Activated CD4-positive, alpha-beta memory T cell treated with anti-CD3 and anti-CD28 coated beads, Interleukin-2, amount 10 ng/mL, durations not matched to agents 7 days and 5 days (primary cell): ENCODE measurements at places on chromosomes 2 and 18.

DNA sequence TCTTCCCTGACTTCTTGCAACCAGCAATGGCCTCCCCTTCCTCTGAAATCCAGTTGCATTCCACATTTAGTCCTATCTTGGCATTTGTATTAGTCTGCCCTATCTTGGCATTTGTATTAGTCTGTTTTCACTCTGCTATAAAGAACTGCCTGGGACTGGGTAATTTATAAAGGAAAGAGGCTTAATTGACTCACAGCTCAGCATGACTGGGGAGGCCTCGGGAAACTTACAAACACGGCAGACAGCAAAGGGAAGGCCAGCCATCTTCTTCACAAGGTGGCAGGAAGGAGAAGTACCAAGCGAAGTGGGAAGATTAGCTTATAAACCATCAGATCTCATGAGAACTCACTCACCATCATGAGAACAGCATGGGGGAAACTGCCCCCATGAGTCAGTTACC is 234.5 kb upstream of the COPS8 start:
- H3K4me1 ChIP-seq = no peaks in the 10 kb centered on the region
- no peak overlapping the region for H3K4me3 ChIP-seq
- H3K27me3 ChIP-seq = no peaks in the 10 kb centered on the region
- DNase-seq = no peak
- H3K36me3 ChIP-seq = no peaks in the 10 kb centered on the region

GRCh38 chr2:215466097-215466909 is 30.4 kb upstream of the FN1 start:
- H3K4me1 ChIP-seq = no peaks in the 10 kb centered on the region
- H3K4me3 ChIP-seq = no peak overlapping the region
- no peak for DNase-seq
- peaks cover 5% of the 10 kb centered on the region for H3K27me3 ChIP-seq

- no peaks in the 10 kb centered on the region for H3K4me1 ChIP-seq
- no peaks in the 10 kb centered on the region for H3K36me3 ChIP-seq
- DNase-seq = no peak
- H3K27me3 ChIP-seq = peaks cover 2% of the 10 kb centered on the region
Measured at GRCh38 chr18:446941-447560, 53.5 kb downstream of the COLEC12 start.

GRCh38 chr18:75024871-75025270 is 184.1 kb downstream of the PTGR3 start:
- no peak for DNase-seq
- no peaks in the 10 kb centered on the region for H3K27me3 ChIP-seq
- no peak overlapping the region for H3K27ac ChIP-seq
- no peak overlapping the region for H3K4me3 ChIP-seq

DNA sequence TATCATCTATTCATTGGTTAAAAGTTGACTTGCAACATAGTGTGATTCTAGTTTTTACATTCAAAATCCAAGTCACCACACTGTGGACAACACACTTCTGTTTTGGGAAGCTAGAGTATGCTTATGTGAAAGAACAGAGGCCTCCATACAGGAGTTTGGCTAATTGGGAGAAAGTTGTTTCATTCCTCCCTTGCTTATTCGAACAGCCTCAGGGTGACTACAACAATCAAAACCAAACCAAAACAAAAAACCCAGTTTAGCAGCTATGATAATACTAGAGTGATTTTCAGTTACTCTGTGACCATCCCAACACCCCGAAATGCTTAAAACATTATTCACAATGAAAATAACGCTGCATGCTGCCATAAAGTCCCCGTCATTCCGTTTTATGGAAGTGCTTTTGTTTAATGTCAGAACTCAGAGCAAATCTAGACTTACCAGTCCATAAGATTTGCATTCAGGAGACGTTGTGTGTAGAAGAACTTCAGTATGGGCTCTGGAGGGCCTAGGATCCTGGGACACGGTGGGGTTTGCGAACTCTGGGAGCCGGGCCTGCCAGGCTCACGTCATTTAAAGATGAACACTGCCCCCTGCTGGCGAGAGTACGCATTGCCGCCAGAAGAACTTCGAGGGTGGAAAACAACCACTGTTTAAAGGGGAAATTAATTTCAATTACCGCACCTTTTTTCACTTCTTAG is 111.4 kb downstream of the FTCDNL1 start:
- H3K27me3 ChIP-seq = peaks cover 31% of the 10 kb centered on the region
- no peak overlapping the region for H3K27ac ChIP-seq
- H3K4me3 ChIP-seq = no peak overlapping the region
- no peaks in the 10 kb centered on the region for H3K36me3 ChIP-seq
- DNase-seq = peak; percentile 61

DNA sequence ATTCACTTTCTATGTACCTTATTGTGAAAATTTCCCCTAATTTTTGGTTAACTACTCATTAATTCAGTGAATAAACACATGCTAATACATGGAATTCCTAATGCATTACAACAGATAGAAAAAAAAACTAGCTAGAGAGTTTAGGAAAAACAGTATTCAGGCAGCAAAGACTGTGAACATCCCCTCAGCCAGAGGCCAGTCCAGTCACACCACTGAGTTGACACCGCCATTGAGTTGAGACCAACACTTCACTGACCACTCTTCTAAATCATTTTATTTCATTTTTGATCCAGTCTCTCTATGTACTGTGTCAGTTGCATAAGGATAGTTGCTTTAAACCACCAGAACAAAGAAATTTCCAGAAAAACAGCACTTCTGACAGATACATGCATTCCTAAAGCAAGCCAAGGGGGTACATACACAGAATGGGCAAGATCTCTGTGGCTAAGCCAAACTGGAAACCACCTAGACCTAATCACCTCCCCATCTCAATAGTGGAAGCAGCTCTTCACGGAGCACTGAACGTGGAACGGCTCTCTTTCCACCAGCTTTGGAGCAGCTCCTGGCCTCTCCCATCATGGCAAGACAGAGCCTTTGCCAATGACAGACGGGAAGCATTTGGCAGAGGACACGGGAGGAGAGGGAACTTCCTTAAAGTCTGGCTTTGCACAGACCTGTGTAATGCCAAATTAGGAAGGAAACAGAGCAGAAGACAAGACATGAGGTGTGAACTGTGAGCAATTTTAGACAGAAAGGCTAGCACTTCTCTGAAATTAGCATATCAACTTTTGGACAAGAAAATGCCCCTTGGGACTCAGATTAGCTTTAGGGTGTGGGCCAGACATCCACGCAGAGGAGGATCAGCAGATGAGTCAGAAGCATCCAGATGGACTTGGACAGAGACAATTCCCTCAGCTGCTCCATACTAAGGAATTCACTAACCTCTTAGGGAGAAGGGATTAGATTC is 36.4 kb downstream of the CACNB4 start:
- H3K36me3 ChIP-seq = no peaks in the 10 kb centered on the region
- no peak for DNase-seq
- H3K27ac ChIP-seq = no peak overlapping the region
- peaks cover 15% of the 10 kb centered on the region for H3K27me3 ChIP-seq
- no peak overlapping the region for H3K4me3 ChIP-seq

- no peak for DNase-seq
- peaks cover 67% of the 10 kb centered on the region for H3K27me3 ChIP-seq
- H3K4me3 ChIP-seq = no peak overlapping the region
- peaks cover 2% of the 10 kb centered on the region for H3K4me1 ChIP-seq
- H3K27ac ChIP-seq = no peak overlapping the region
Measured at GRCh38 chr2:110712737-110713136, 19.6 kb upstream of the ACOXL start.

DNA sequence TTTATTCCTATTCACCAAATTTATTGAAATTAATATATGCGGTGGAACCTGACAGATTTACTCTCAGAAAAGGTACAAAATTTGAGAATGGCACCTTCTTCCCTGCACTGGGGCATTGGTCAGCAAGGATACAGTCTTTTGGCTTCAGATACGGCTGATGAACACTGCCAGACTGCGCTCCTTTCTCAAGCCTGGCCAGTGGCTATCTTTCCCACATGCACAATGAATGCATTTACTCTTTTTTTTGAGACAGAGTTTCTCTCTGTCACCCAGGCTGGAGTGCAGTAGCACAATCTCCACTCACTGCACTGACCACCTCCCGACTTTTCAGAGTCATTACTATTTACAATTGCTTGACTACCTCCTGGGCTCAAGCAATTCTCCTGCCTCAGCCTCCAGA is 61.6 kb downstream of the MOB4 start:
- no peaks in the 10 kb centered on the region for H3K27me3 ChIP-seq
- DNase-seq = no peak
- H3K27ac ChIP-seq = no peak overlapping the region
- no peak overlapping the region for H3K4me3 ChIP-seq
- no peaks in the 10 kb centered on the region for H3K4me1 ChIP-seq
- H3K36me3 ChIP-seq = peaks cover 14% of the 10 kb centered on the region

- H3K27me3 ChIP-seq = no peaks in the 10 kb centered on the region
Measured at GRCh38 chr2:136389809-136390208, 271.9 kb upstream of the CXCR4 start.

DNA sequence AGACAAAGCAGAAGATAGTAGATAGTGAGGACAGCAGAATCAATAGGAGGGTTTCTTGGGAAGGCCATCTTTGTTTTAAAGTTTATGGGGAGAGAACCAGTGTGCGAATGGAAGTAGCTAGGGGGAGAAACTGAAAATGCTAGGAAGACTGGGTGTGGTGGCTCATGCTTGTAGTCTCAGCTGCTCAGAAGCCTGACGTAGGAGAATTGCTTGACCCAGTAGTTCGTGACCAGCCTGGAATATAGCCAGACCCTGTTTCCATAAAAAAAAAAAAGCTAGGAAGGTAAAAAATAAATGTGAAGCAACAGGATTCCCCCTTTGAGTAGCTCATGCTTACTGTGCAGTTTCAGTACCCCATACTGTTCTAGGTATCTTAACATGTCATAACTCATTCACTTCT is 19.2 kb upstream of the DRC1 start:
- DNase-seq = no peak
- H3K27me3 ChIP-seq = no peaks in the 10 kb centered on the region
- H3K27ac ChIP-seq = no peak overlapping the region
- H3K4me1 ChIP-seq = peaks cover 18% of the 10 kb centered on the region

GRCh38 chr2:238652053-238652770 is 195.7 kb upstream of the TWIST2 start:
- H3K27me3 ChIP-seq = no peaks in the 10 kb centered on the region
- DNase-seq = no peak
- H3K27ac ChIP-seq = no peak overlapping the region
- no peaks in the 10 kb centered on the region for H3K4me1 ChIP-seq
- H3K4me3 ChIP-seq = no peak overlapping the region
- H3K36me3 ChIP-seq = no peaks in the 10 kb centered on the region

- peak overlapping the region; percentile 65 for H3K4me3 ChIP-seq
- H3K27ac ChIP-seq = peak overlapping the region; percentile 54
- peaks cover 85% of the 10 kb centered on the region for H3K36me3 ChIP-seq
- H3K27me3 ChIP-seq = no peaks in the 10 kb centered on the region
- peaks cover 69% of the 10 kb centered on the region for H3K4me1 ChIP-seq
Measured at GRCh38 chr2:181463588-181463987, 6.4 kb downstream of the ITGA4 start.

GRCh38 chr18:46469186-46469915 is 187.7 kb downstream of the LOXHD1 start:
- no peak for DNase-seq
- no peak overlapping the region for H3K4me3 ChIP-seq
- no peaks in the 10 kb centered on the region for H3K4me1 ChIP-seq
- H3K27ac ChIP-seq = no peak overlapping the region

- H3K27ac ChIP-seq = no peak overlapping the region
- no peaks in the 10 kb centered on the region for H3K36me3 ChIP-seq
- no peaks in the 10 kb centered on the region for H3K4me1 ChIP-seq
- H3K4me3 ChIP-seq = no peak overlapping the region
Measured at GRCh38 chr2:117519721-117520120, 294.8 kb upstream of the DDX18 start.

DNA sequence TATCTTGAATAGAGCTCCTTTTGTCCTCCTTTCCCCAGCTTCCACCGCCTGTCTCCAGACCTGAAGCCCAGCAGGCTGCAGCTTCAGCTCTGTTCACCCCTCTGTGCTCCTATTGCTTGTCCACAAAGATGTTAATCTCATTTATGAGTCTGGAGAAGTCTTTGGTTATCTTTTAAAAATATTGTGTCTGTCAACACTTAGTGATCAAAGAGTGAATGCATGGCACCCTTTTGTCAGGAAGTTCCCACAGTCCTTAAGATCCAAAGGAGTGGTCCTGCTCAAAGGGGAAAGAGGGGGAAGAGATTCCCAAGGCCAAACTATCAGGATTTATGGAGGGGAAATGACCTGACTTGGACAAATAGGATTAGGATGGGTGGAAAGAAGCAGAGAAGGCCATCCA is 118.9 kb downstream of the ACAA2 start:
- no peaks in the 10 kb centered on the region for H3K36me3 ChIP-seq
- H3K27me3 ChIP-seq = peaks cover 13% of the 10 kb centered on the region
- DNase-seq = no peak
- peaks cover 8% of the 10 kb centered on the region for H3K4me1 ChIP-seq
